ENCODE measurements at places on chromosomes 3 and 15. TPM values are rescaled to one million over a fixed set of nuclear protein-coding genes. Genes with fewer than 3 reads are reported as not detected.

DNA sequence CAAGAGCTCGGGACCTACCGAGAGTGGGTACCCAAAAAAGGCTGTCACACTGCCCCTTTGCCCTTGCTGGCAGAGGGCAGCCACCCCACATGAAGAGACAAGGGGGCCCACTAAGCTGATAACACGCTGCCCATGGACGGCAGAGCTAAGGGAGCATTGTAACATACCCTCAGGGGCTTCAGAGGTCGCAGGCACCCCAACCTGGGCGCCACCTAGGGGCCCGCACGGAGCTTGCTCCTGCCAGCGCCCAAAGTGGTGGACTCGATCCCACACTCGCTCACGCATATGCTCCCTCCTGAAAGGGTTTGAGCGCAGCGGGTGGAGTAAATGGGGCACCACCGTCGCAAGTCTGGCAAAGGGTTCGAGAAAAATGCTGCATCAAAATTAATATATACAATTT lies 975.4 kb downstream of the ZPLD1 start:
- DNase-seq = no peak

- no peak for DNase-seq
Measured at GRCh38 chr15:101642361-101642760, 9.8 kb downstream of the TM2D3 start.

DNA sequence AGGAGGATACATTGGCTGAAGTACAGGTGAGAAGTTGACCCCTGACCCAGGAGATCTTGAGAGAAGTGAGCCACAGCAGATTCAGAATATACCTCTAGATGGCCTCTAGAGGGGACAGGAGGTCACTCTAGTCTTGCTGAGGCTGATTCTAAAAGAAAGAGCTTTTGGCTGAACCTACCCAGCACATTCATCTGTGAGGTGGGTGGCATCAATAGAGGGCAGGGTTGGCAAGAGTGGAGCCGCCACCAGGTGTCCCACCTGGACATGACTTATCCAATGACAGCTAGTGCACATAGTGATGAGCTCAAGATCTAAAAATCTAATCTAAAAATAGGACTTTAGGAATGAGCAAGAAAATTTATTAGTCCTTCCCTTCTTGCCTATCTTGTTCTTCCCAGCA lies 51.6 kb downstream of the CYP19A1 start:
- DNase-seq = no peak

Gene SLC9C1
- total RNA-seq = not detected

DNA sequence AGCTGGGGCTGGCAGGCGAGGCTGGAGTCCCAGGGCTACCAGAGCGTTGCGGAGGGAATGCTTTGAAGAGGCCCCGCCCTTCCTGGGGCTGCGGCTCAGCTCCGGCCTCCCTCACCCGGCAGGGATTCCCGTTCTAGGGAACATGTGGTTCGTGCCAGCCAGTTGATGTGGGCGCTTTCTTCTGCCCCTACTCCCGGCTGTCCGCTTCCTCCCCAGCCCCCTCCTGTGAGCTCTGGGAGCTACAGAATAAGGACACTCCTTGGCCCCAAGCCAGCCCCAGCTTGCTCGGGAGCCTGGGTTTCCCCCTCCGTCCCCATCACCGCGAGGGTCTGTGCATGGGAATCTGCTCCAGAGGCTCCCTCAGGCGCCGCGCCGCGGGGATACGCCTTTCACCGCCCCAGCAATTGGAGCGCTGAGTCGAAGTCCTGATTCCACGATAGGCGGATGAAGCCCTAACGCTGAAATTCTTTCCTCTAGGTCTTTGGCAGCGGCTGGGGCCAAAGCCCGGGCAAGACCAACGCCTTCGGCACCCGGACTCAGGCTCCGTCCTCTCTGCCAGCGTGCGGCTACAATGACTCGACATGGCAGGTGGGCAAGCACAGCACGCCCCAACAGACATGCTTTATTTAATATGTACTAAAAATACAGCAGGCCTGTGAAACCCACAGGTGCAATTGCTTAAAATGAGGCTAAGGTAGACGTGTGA lies 69.5 kb downstream of the KLF15 start:
- DNase-seq = peak; percentile 72

- no peak for DNase-seq
Measured at GRCh38 chr3:9013782-9014563, 50.7 kb upstream of the RAD18 start.

- no peak for DNase-seq
Measured at GRCh38 chr3:196186651-196187573, 24.3 kb downstream of the ZDHHC19 start.

- DNase-seq = no peak
Measured at GRCh38 chr3:193910886-193911738, 224.8 kb upstream of the HES1 start.

Gene LCTL
- 2.2 TPM for total RNA-seq
